ENCODE measurements at places on chromosomes 16 and 17.
A peak's percentile ranks its signal among the peaks of the same experiment; 100 is the strongest.

DNA sequence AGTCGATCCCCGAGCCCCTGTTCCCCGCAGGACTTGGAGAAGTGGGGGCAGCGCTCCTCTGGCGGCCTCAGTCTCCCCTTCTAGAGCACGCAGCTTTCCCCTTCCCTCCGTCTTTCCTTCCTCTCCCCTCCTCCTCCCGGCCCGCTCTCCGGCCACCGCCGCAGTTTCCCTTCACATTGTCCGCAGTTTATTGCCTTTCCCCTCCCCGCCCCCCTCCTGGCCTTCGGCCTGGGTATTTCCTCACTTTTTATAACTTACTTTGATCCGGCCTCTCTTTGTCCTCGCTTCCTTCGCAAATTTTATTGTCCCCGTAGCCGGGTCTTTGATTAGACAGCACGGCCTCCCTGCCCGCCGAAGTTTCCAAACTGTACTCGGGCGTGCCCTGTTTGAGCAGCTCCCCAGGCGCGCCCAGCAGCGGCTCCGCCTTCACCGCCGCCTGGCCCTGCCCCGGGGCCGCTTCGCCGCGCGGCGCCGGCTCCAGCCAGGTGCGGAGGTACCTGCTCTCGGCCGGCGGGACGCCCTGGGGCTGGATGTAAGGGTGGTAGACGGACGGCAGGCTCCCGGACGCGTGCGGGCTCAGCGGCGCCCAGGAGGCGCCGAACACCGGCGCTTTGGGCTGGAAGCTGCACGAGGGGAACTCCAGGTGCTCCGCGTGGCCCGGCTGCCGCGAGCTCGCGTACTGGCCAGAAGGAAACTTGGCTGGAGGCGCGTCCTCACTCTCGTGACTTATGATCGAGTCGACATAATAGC is 488 bp downstream of the HOXB9 start:
- DNase-seq = no peak

GRCh38 chr17:17706140-17707060 is 25.1 kb downstream of the RAI1 start:
- no peak for DNase-seq

- no peak for DNase-seq
Measured at GRCh38 chr17:9874722-9875121, 30.3 kb downstream of the RCVRN start.

DNA sequence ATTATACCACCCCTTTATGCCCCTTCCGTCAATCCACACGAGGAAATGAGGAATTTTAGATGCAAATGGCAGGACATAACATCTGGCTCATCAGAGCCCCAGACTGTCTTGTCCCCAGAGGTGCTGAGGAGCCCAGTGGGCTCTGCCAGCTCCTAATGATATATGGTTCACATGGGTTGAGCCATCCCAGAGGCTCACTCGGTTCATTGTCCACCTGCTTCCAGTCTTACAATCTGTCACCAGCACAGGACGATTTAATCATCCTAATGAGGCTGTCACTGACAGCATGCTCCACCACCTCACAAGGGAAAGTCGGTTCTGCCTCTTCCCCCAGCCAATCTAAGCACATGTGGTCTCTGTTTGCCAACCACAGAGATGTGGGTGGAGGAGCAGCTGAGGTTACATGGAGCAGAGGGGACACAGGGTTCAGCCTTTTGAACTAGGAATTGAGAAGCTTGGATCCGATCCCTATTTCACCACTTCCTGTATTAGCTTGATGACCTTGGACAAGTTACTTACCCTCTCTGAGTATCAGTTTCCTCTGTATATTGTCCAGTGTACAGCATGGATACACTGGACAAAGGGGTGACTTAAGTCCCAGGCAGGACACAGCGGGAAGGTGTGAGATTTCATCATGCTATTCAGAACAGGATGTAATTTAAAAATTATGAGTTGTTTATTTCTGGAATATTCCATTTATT is 27.0 kb upstream of the DHX8 start:
- DNase-seq = peak; percentile 97

DNA sequence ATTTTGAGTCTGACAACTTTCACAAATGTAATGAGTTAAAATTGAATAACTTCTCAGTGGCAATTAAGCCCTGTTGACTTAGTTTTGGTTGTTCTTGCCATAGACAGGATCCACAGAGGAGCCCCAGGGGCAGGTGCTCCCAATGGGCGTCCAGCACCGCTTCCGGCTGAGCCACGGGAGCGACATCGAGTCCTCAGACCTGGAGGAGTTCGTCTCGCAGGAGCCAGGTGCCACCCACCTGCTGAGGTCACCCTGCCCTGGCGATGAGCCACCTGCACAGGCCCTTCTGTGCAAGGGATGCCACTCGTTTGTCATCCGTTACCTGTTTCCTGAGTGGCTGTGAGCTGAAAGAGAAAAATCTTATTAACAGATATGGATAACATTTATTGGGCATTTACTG is 10.7 kb downstream of the CCDC40 start:
- no peak for DNase-seq

DNA sequence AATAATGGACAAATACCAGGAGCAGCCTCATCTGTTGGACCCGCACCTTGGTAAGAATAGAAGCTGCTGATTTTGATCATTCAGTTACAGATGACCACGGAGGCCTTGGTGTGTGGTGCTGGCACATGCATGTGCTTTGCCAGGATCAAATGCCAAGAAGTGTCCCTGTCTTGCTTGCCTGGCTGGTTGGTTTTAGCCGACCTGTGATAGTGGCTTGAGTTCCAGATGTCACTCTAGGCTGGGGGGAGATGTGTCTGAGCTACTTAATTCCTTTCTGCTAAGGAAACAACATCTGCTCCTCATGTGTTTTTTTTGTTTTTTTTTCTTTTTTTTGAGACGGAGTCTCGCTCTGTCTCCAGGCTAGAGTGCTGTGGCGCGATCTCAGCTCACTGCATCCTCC is 4.3 kb downstream of the TBCD start:
- no peak for DNase-seq

DNA sequence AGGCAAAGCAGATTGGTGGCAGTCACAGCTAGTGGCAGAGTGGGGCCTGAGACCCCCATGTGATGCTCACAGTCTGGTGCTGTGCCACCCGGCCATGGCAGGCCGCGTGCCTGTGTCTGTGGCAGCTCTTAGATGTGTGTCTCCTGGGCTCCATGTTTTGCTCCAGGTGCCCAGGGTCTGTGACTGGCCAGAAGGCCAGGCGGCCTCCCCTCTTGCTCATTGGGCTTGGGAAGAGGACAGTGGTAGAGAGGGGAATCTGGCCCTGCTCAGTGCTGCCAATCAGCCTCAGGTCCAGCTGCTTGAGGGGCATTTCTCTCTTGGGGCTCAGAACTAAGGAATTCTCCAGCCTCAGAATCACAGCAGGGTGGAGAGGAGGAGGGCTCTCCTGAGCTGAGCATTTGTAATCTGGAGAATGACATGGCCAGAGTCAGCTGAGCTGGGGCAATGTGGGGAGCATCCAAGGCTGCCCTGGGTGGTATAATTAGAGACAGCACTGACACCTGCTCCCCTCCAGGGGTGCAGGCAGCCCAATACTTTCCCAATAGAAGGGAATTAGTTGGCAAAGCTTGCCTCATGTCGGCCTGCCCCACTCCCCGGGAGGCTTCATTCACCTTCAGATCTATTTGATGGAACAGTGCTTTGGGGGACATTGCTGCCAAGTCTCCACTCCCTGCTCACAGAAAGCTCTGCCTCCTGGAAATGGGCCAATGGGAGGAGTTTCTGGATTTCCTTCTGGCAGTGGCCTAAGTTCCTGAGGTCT is 2.7 kb upstream of the LASP1NB start:
- peak; percentile 36 for DNase-seq

DNA sequence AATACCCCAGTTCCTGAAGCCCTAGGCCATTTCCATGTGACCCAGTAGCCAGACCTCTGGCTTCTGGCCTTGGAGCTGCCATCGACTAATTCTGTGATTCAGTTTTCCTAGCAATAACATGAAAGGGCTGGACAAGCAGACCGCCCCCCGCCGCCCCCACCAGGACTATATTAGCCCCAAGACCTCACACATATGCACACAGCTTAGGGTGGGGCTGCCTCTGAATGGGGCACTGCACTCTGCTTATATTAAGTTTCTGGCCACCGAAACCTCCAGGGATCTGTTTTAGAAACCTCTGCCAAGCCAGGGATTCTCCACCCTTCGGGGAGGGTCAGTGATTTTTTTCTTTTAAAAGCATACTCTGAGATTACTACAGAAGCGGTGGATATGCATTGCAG is 2.3 kb downstream of the RAB11FIP4 start:
- no peak for DNase-seq

DNA sequence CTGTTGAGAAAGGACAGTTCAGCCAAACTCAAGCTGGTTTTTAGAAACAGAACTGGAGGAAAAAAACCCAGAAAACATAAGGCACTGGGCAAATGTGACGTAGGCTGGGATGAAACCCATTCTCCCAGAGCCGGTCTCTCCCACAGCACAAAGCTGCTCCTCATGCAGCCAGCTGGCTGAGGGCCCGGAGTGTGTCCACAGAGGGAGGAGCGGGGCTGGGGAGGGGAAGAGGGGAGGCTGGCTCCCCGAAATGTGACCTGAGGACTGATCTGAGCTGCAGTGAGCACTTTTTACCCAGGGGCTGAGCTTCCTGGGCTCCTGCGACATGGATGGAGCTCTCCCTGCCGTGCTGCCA is 20.8 kb downstream of the FOXF1 start:
- DNase-seq = no peak

- peak; percentile 76 for DNase-seq
Measured at GRCh38 chr17:50087246-50087911, 7.8 kb upstream of the PDK2 start.

- DNase-seq = no peak
Measured at GRCh38 chr17:37702598-37702997, 42.3 kb downstream of the HNF1B start.

DNA sequence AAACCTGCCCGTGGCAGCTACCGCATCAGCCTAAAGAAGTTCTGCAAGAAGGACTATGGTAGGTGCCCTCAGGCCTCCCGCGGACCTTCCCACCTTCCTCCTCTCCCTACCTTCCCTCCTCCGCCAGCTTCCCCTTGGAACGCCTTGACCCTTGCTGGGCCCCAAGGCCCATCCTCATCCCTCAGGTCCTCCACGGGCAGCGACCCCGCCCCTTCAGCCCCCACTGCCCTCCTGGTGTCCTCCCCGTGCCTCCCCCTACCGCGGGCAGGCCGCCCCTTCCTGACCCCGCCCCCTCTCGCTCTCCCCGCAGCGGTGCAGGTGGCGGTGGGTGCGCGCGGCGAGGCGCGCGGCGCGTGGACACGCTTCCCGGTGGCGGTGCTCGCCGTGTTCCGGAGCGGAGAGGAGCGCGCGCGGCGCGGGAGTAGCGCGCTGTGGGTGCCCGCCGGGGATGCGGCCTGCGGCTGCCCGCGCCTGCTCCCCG is 1.4 kb upstream of the TBC1D24 start:
- DNase-seq = no peak

- DNase-seq = no peak
Measured at GRCh38 chr17:68714676-68715075, 113.5 kb upstream of the FAM20A start.

- DNase-seq = peak; percentile 22
Measured at GRCh38 chr17:74987909-74988711, 678 bp downstream of the CDR2L start.

DNA sequence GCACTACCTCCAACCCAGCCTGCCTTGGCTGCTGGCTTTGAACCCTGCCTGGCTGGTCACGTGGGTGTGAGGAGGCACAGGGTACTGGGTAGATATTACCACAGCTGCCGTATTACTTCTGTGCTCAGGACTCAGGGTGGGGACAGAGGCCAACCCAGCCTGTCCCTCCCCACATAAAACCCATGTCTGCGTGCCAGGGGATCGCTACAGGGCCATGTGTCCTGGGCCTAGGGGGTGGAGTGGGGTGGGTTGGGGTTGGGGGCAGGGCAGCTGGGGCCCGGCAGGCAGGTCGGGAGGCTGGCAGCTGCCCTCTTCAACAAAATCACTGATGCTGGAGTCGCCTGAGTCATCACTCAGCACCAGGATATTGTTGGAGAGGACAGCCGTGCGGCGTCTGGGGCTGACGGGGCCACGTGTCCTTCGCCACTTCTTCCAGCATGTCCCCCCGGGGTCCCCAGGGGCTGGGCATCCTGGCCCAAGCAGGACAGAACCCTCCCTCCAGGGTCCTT is 39.7 kb upstream of the PVALEF start:
- DNase-seq = no peak

DNA sequence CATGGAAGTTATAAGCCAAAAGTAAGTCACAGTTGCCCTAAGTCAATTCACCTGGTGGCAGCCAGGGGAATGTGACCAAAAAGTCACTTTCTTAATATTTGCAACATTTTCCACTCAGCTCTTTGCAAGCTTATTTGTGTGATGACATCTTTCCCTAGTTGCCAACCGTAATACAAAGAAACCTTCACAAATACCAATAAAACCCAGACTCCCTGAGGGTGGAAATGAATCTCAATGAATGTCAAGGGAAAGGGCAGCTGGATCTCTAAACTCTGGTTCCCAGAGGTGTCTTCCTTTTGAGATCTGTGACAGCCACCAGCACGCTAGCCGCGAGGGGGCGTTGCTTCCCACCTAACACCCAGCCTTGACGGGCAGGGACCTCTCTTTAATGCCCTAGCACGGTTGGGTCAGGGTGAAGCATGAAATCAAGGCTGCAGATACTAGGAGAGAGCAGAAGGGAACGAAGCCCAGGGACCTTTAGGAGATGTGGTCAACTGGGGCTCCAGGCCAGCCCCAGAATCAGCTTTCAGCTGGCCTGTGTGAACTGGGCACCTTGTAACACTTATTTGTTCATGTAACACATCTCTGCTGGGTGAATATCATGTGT is 82.2 kb downstream of the CMC2 start:
- peak; percentile 14 for DNase-seq

GRCh38 chr17:4189280-4189679 is 46.3 kb downstream of the CYB5D2 start:
- no peak for DNase-seq

GRCh38 chr17:77677211-77677610 is 281.3 kb upstream of the TNRC6C start:
- DNase-seq = no peak

DNA sequence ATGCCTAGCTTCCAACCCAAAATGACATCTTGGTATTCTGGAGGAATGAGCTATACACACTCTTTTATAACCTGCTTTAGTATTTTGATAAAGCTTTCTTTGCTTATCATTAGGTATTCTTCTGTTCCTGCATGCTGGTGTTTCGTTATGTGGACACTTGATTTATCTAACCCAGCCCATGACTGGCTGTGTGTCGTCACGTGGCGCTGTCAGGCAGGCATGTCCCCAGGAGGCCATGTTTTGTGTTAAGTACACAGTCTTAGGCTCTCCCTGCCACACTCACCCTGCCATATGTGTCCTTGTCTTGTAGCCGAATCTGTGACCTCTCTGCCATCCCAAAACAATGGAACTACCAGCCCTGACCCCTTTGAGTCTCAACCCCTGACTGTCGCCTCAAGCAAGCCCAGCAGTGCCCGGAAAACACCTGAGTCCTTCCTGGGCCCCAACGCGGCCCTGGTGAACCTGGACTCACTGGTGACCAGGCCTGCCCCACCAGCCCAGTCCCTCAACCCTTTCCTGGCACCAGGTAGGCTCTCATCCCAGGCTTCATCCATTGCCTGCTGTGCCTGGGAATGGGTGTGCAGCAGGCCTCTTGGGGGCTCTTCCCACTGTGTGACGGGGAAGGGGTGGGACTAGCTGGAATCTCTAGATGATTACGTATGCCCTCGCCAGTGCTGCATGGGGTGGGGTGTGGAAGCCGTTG is 30.8 kb downstream of the B9D1 start:
- no peak for DNase-seq

GRCh38 chr17:56792267-56792666 is 41.5 kb downstream of the C17orf67 start:
- DNase-seq = no peak
